ENCODE measurements at places on chromosomes 3 and 15.

DNA sequence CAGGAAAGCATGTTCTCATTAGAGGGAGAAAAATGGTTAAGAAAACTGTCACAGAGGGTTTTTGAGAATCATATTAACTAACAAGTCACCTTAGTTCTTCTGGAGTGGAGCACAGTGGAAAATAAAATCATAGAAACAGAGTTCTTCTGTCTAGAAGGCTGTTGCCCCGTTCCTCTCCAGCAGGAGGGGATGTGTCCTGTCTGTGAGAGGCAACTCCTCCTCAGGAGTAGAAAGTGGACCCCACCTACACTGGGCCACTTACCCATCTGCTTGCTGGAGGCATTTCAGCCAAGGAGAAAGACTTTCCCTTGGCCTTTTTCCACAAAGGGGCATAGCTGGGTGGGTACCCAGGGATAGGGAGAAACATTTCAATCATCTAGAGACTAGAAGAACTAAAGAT, 106.6 kb downstream of the SSR3 start:
- DNase-seq: peak; percentile 39

DNA sequence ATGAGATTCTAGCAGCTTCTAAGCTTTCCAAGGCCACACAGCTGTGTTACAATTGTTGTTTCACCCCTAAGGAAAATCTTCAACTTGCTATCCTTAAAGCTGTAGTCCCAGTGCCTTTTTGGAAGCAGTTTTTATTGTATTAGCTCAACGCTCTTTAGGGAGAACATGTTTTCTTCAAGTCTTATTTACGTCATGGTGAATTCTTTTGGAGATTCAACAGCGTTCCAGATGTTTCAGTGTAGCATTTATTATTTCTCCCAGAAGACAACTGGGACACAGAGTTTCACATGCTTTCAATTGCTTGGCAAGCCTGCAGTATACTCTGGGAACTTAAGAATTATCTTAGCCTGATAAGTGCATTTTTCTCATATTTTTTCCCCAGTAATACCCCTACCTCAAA, 888.3 kb downstream of the PLOD2 start:
- no peak for DNase-seq

DNA sequence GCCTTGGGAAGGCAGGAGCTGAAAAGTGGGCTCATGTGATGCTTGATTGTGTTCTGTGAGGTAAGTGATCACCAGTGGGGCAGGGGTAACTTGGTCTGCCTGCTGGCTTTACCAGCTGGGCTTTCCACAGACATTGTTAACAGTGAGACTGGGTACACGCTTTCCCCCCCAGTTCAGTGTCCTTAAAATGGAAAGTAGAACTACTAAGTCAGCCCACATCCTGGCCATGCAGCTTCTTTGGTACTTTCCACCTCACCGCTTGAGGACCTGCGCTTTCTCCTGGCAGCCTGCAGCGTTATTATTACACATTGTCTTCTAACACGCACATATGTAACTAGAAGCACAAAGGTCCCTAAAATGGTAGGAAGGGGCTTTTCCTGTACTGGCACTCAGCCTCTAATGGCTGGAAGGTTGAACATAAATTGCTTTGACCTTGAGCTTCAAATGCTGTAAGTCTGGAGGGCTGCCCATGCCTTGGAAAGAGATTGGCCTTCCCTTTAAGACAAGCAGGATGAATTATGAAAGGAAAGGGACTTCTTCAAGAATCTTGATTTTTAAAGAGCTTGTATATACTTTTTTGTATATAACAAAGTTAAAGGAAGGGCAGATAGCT, 216.1 kb upstream of the ROPN1 start:
- no peak for DNase-seq

DNA sequence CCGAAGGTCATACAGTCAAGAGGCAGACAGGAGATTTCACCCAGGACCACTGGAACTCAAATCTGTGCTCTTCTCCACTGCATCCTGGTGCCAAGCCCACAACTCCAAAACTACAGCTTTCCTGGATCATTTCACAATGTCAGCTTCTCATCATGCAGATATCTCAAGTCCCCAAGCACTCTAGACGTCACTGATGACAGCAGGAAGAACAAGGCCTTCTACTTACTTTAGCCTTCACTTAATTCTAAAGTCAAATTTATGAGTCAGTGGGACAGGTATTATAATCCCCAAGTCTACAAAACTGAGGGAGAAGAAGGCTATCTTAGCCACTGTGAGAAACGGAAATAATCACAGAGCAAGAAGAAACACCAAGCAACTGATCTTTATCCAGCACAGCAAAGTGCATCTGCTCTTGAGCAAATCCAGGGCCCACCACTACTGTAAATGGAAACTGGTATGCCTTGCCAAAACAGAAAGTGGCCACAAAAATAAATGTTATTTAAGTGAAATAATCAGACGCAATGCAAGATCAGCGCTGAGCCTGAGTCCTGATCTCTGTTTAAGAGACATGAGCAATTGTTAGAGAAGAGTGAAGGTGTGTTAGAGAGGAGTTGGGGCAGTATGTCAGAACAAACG, 928 bp downstream of the RAD18 start:
- peak; percentile 64 for DNase-seq

DNA sequence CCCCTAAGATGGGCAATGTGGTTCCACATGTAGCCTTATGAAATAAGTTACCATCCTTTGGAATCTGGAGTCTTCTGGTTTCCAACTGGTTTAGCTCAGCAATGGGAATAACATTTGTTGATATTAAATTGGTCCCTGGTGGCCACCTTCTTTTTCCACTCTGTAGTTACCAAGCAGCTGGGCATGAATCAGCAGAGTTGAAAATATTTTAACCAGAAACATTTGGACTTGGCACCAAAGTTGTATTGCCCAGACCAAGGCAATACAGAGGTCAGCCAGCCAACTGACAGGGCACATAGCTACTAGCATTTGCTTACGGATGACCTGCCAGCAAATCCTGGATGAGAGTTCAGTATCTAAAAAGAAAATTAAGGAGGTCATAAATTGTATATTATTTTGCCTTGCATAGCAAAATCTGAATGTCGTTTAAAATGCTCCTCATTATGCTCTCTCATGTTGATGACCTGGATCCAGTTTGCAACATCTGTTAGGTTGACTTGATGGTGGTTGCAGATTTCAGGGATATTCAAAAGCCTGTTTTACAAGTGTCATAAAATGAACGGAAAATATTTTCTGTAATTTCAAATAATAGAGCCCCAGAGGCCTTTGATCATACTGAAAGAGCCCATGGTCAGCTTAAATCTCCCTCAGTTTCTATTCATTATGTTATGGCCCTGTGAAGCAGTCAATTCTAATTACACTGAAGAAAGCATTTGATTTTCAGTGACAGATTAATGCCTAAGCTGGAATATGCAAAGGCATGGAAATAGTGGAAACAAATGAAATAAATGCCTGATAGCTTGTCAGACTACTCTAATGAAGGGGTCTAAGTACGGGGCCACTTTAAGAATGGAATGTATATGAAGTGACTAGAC, 54.6 kb downstream of the PPM1L start:
- no peak for DNase-seq

DNA sequence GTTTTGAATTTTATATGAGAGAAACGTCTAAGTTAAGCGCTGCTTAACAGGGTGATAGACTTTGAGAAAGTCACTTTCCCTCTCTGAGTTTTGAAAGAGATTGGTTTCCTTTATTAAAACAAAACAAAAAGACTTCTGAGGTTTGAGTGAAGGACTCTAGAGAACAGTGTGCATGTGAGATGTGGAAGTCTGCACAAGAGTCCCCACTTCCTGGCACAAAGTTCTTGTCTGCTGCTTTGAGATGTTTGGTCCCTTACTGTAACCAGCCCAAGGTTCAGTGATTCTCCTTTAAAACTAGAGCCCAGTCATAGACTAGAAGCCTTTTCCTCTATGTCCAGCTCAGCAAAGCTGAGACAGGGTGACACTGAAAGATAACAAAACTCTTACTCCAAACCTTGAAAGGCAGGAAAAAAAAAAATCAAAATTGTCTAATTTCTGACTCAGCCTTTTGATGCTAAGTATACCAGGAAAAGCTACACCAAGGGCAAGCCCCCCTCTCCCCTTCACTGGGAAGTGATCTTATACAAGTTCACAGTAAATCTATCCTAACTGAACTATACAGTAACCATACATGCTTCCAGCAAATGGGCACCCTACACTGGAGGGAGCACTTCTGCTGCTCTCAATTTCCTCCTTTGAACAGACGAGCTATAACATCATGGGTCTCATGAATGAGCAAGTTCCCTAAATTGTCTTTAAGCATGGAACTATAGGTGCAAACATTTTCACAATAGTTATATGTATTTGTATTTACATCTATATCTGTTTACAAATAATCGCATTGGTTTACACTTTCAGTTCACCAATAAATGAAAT, 2.3 kb downstream of the POPDC2 start:
- DNase-seq: peak; percentile 67

- DNase-seq: no peak
Observed at GRCh38 chr3:42911551-42911950, 5.6 kb downstream of the ZNF662 start.

DNA sequence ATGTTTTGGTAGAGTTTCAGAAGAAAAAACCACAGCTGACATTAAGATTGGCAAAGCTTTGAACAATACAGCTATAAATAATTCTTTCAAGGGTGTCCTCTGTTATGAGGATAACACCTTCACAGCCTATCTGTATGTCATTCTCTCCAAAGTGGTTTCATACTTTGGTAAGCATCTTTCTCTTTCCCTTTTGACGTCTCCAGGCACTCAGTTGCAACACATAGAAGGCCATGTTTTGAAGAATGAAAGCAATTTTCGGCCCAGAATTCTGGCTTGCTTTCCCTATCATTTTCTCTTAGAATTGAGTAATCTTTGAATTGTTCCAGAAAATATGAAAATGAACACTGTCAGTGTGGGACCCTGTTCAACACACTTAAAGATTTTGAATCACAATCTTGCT, 200.0 kb upstream of the CBLB start:
- DNase-seq: peak; percentile 39

DNA sequence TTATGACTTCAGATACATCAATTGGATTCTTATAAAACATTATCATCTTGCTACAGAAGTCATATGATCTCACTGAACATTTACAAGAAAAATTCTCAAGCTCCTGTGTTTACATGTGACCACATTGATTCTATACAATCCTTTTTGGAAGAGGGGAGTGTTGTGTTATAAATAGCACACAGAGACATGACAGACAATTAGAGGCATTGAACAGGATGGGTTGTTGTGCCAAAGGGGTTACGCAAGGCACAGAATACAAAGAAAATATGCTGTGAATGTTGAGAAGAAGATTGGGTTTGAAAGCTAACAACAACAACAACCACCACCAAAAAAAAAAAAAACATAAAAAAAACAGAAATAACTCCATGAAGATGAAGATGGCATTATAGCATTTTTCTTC, 32.5 kb upstream of the TBL1XR1 start:
- DNase-seq: no peak

DNA sequence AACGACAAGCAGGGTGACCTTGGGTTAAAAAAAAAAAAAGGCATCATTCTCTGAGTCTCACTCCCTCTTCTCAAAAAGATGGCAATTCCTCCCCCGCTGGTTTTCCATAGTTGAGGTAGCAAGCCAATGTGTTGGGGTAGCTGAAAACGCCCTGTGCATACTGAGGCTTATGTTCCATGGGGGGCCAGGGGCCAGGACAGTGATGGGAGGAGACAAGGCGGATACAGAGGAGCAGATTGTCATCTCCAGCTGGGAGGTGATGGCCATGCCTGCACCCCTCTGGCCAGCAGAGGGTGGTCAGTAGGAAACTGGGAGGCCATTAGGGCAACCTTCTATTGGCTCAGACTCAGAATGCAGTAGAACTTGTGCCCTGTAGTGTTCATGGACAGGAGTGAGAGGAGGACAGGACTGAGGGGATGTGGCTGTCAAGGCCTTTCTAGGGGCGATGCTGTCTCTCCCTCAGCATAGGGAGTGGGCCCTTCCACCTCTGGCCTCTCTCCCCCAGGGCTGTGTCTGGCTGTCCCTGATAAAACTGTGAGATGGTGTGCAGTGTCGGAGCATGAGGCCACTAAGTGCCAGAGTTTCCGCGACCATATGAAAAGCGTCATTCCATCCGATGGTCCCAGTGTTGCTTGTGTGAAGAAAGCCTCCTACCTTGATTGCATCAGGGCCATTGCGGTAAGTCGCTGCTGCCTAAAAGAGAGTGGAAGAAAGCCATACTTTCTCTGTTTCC, 1.9 kb downstream of the TF start:
- DNase-seq: peak; percentile 39

DNA sequence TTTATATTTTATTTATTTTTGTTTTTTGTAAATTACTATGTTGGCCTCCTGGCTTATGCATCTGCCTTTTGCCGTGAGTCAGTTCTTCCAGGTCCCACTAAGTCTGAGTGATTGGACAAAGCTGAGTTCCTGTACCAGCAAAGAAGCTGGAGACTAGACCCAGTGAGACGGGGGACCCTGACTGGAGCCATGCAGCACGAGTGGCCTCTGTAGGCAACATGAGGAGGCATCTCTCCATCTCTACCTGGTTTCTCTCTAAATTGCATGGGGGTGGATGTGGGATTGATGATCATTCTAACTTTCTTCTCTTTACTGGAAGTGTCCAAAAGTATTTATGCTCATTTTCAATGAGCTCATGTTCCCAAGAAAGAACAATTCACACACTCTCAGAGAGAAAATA, 155.3 kb upstream of the MRPL3 start:
- DNase-seq: peak; percentile 7

GRCh38 chr3:168088106-168088720, 7.5 kb downstream of the GOLIM4 start:
- peak; percentile 66 for DNase-seq

DNA sequence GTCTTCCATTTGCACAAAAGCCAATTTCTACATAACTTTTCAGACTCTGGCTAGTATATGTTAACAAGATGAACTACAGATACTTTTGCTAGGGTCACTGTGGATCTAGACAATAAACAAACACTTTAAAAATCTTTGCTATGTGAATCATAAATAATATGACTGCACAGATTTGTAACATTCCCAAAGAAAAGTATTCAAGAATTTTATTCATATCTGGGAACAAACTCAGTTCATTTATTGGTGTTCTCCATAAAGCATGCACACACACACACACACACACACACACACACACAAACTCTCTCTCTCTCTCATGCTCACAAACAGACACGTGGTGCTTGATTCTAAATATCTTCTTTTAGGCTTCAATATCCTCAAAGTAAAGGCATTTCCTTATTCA, 18.8 kb upstream of the THRB start:
- DNase-seq: no peak

GRCh38 chr3:15300323-15301078, 31.9 kb downstream of the SH3BP5 start:
- DNase-seq: peak; percentile 21
